Neural crest cell (in vitro differentiated cells): ENCODE measurements at places on chromosomes 2 and 18. TPM values are rescaled to one million over a fixed set of nuclear protein-coding genes. Genes with fewer than 3 reads are reported as not detected.

DNA sequence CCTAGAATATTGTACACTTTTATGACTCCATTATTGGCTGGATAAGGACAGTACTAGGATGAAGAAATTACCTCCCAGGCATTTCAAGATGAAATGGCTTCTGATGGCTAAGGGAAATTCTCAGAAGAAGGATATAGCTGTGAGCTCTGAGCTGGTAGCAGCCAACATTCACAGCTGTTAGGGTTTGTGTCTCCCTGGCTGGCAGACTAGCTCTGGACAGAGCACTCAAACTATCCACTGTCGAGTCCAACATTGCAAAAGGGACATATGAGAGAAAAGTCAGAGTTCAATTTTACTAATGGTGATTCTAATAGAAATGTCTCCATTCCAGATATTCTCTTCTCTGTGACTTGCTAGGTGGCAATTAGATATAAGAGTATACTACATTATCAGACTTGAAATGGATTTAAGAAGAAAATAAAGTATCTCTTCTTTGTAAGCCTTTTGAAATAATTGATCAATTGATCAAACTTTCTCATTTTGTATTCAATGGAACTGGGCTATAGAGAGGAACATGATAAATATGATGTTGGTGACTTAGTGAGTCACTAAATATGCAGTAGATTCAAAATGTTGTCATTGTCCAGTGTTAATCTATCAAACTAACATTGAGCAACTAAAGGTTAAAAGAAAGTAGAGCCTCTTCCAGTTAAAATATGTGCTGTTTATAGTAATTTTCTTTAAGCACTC is 1920.3 kb downstream of the SUCLG1 start:
- no peaks in the 10 kb centered on the region for H3K36me3 ChIP-seq
- H3K4me1 ChIP-seq, result no peaks in the 10 kb centered on the region
- no peak overlapping the region for H3K27ac ChIP-seq
- H3K4me3 ChIP-seq, result no peak overlapping the region
- no peaks in the 10 kb centered on the region for H3K27me3 ChIP-seq
- DNase-seq, result no peak

DNA sequence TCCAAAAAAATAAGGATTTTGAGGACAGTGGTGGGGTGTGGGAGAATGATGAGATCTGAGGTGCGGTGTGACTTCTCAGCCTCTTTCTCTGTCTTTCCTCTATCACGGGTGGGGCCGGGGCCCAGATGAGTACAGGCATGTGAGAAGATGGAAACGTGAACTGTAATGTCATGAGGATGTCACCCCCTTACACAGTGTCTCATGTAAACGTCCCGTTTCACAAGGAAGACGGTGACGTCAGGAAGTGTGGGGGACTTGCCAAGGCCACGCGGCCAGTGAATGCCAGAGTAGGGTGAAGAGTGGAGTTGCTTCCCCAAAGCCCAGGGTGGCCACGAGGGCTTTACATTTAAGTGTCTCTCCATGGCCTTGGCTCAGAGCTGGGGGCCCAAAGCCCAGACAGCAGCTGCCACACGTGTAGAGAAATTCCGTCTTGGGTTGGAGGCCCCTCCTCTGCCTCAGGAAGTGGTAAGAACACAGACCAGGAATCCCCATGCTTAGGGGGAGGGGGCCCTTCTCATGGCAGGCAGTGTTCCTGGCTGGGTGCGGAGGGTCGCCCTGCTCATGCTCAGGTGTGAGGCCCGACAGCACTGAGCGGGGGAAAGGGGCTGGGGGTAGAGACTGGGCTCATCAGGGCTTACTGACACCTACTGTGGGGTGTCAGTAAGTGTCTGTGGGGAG is 80.9 kb upstream of the SMAD7 start:
- no peak for DNase-seq
- no peak overlapping the region for H3K4me3 ChIP-seq
- no peaks in the 10 kb centered on the region for H3K4me1 ChIP-seq
- H3K27me3 ChIP-seq, result no peaks in the 10 kb centered on the region
- peaks cover 3% of the 10 kb centered on the region for H3K36me3 ChIP-seq

DNA sequence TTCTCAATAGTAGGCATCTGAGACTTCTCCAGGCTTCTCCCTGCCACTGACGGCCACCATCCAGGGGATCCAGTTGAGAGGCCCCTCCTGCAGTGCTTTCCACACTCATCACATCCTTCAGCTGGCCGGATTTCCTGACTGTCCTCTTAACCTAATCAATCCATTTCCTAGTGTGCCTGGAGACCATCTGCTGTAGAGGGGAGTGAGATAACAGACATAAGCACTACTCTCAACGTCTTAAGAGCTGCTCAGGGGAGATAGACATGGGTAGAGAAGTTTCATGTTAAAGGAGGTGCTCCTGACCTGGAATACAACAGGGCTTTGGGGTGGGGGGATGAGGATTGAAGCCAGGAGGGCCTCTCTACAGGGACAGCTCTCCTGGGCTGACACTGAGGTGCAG is 14.2 kb downstream of the SPR start:
- H3K4me3 ChIP-seq, result no peak overlapping the region
- DNase-seq, result no peak

- no peak for DNase-seq
- H3K27me3 ChIP-seq, result peaks cover 4% of the 10 kb centered on the region
- peaks cover 53% of the 10 kb centered on the region for H3K4me1 ChIP-seq
Measured at GRCh38 chr2:16022548-16023240, 82.3 kb downstream of the MYCN start.

SMCHD1 gene
- total RNA-seq, result 66.3 and 73.4 TPM in 2 replicates

SPATA3 gene
- not detected in 2 replicates for total RNA-seq
